MV-4-11 (cell line): ENCODE measurements at places on chromosomes 16 and 17.

GRCh38 chr16:80518436-80518835 is 22.4 kb upstream of the DYNLRB2 start:
- no peak for DNase-seq

- peak; percentile 66 for DNase-seq
Observed at GRCh38 chr16:3618769-3619141, 7.3 kb upstream of the SLX4 start.

GRCh38 chr16:74439685-74440084 is 18.4 kb upstream of the CLEC18B start:
- peak; percentile 21 for DNase-seq

- peak; percentile 85 for DNase-seq
Observed at GRCh38 chr17:7988750-7989178, 13.7 kb upstream of the GUCY2D start.

DNA sequence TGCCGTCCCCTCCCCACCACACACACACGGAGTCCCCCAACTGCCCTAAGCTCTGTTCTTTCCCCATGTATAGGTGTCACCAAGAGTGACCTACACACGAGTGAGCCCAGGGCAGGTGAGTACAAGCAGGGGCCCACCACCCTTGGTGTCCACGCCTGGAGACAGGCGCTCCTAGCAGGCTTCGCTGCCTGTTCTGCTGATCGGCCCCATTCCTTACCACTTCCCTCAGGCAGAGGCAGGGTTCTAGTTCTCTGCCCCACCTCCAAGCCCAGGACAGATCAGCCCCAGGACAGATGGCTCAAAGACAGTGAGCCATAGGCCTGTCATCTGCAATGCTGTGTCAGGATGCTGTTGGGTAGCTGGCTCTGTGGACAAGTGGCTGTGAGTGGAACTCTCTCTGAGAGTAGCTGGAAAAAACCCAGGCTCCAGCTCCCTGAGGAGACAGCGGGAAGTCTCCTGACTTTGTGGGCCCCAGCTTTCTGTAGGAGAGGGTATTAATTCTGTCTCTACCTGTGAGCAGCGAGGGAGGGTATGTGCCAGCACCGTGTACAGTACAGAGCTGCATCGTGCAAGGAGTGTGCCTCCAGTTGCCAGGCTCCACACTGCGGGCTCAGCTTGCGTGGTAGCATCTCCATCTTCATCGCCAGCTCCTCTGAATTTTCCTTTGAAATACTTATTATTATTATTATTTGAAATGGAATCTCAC is 897 bp downstream of the TP53I13 start:
- no peak for DNase-seq

- DNase-seq, result no peak
Observed at GRCh38 chr17:81480140-81481072, 32.2 kb downstream of the ACTG1 start.

DNA sequence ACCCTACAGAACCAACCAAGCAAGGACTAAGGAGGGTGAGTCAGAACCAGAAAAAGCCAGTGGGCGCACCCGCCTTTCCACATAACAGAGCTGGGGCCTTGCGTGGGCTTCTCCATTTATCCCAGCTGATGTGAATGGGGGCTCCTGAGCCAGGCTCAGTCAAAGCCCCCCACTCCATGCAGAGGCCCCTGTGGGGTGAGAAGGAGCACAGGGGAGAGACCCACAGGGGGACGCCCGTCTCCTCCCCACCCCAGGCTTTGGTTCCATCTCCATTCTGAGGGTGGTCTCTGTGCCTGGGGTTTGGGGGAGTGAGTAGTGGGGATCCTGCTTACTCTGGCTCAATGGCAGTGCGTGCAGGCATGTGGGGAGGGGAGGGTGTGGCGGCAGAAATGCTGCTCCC is 210.1 kb upstream of the TNRC6C start:
- no peak for DNase-seq

DNA sequence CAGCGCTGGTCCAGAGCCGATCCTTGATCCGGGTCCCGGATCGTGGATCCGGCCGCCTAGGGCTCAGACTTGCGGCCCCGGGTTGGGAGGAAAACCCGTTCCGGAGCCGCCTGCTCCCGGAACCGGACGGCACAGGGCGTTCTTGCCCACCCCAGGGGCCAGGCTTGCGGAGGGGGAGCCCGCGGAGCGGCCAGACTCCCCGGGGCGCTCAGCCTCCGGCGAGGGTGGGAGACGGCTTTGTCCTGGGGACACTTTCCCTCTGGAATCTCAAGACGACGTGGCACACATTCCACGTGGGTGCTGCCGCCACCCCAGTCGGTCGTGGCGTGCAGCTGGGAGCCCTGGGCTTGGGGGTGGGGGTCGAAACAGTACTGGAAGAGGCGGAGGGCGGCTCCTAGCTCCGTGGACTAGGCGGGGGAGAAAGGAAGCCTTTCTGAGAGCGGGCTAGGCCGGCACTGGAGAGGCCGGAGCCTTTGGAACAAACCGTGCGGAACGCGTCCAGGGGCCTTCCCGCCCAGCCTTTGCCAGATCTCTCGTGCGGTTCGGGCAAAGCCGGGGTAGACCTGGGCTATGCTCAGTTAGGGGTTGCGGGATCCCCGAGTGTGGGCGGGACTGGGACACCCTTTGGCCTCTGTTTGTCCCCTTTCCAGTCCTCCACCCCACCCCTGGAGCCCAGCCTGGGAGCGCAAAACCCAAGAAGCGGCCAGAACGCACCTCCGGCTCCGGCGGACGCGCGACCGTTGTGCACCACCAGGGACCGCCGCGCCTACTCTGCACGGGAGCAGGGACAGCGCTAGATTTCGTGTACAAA is 26.5 kb downstream of the SREBF1 start:
- no peak for DNase-seq

- DNase-seq, result no peak
Observed at GRCh38 chr16:23781176-23781575, 26.4 kb downstream of the CHP2 start.

- no peak for DNase-seq
Observed at GRCh38 chr17:77076124-77076830, 64.5 kb upstream of the SEC14L1 start.

GRCh38 chr17:2963332-2964027 is 99.9 kb downstream of the OR1D5 start:
- no peak for DNase-seq

GRCh38 chr16:8430401-8430800 is 159.9 kb downstream of the TMEM114 start:
- no peak for DNase-seq

- no peak for DNase-seq
Observed at GRCh38 chr17:17079336-17079735, 37.1 kb downstream of the MPRIP start.

GRCh38 chr16:78225919-78226318 is 126.5 kb downstream of the WWOX start:
- no peak for DNase-seq

DNA sequence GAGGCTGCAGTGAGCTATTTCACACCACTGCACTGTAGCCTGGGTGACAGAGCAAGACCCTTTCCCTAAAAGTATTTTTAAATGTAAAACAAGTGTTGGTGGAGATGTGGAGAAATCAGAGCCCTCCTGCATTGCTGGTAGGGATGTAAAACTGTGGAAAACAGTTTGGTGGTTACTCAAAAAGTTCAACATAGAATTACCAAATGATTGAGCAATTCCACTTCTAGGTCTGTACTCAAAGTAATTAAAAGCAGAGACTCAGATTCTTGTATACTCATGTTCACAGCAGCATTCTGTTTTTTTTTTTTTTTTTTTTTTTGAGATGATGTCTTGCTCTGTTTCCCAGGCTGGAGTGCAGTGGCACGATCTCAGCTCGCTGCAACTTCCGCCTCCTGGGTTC is 141.8 kb downstream of the PITPNC1 start:
- DNase-seq, result peak; percentile 72

DNA sequence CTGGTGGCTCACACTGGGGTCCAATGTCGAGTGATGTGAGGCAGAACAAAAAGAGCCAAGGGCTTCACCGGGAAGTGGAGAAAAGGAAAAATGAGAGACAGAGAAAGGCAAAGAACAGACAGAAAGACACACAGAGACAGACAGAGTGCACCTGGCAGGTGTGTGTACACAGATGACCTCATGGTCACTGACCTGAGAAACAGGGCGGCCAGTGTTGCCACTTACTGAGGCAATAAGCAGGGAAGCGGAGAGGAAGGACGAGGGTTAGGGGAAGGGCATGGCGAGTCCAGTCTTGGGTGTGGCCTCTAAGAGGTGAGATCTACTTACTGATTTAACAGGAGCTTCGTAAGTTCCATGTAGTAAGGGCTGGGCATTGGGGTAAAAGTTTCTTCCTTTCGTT is 7.5 kb downstream of the GINS2 start:
- DNase-seq, result no peak

GRCh38 chr17:78991906-78992532 is 12.3 kb upstream of the LGALS3BP start:
- DNase-seq, result no peak

DNA sequence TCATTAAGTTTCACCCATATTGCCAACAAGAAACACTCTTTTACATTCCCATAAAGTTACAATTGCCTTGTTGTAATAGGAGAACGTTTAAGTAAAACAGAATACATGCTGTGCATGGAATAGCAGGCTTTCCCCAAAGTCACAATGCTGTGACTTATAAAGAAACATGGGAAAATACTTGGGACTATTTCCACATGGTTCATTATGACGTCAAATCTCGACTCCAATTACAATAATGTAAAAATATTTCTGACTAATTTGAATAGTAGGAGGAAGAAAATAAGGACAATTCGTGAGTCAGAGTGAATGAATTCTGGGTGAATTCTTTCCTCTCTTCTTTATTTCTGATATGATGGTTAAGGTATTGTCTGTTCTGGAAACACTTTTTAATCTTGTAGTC is 52.8 kb downstream of the CDH11 start:
- DNase-seq, result no peak

DNA sequence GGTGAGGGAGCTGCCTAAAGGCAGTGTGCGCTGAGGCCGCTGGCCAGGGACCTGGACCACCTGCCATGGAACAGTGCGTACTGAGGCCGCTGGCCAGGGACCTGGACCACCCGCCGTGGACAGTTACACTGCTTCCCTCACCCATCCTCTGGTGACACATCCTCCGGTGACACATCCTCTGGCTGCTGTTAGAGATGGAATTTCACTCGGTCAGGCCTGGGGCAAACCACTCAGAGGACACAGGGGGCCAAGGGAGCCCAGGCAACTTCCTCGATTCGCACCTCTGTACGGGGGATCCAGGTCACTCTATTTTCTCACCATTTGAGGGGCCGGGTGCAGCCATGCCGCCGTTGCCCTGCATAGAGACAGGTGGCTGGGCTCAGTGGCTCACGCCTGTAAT is 32.4 kb upstream of the RPTOR start:
- DNase-seq, result no peak

- no peak for DNase-seq
Observed at GRCh38 chr17:80667462-80668277, 123.0 kb downstream of the RPTOR start.

DNA sequence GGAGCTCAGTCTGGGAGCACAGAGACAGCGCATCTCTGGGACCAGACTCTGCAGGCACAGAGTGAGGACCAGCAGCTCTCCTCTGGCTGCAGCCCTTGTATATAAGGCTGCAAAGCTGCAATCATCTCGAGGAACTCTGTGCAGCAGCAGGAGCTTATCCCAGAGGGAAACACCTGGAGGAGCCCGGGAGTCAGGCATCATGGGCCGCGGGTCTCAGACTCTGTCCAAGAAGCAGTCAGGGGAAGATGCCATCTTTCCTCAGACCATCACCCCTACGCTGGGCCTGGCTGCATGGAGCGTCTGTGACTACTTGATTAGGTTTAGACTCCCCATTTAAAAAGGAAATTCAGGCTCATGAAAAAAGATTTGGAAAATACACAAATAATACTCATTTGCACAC is 122.0 kb downstream of the IRF8 start:
- DNase-seq, result no peak

- no peak for DNase-seq
Observed at GRCh38 chr17:40517286-40517662, 15.9 kb upstream of the TNS4 start.

DNA sequence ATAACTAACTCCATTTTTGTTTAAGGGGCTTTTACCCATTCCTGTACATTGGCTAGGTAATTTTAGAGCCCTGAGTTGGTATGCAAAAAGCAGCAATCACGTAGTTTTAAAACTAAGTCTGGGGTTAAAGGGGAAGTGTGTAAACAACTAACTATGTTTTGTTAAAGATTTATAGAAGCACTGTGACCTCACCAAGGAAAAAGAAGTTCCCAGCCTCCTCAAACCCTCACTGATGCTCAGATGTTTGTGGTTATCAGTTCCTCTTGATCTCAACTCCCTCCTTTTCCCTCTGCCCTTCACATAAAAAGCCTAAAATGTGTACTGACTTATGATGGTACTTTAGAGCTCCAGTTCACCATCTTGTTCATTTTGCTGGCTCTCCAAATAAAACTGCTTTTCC is 119.9 kb upstream of the IRX6 start:
- peak; percentile 89 for DNase-seq

GRCh38 chr17:82536512-82537201 is 17.1 kb downstream of the FOXK2 start:
- no peak for DNase-seq
